ENCODE measurements at places on chromosomes 16 and 17. TPM values are rescaled to one million over a fixed set of nuclear protein-coding genes. Genes with fewer than 3 reads are reported as not detected.

The SEPTIN12 gene
- polyA plus RNA-seq, result not detected

The ALOX15B gene
- polyA plus RNA-seq, result 0.54 TPM

The EME1 gene
- 0.36 TPM for polyA plus RNA-seq

The ABCC11 gene
- 0.09 TPM for polyA plus RNA-seq

The ABCA8 gene
- polyA plus RNA-seq, result 41.1 TPM

Data from right cardiac atrium (tissue), 5 donors.